Endothelial cell (in vitro differentiated cells): ENCODE measurements at places on chromosomes 13 and 19. TPM values are rescaled to one million over a fixed set of nuclear protein-coding genes. Genes with fewer than 3 reads are reported as not detected.
A peak's percentile ranks its signal among the peaks of the same experiment; 100 is the strongest.

Gene CYP2A7
- total RNA-seq: not detected

- DNase-seq: no peak
Measured at GRCh38 chr13:50161052-50161451, 145.8 kb downstream of the KCNRG start.

DNA sequence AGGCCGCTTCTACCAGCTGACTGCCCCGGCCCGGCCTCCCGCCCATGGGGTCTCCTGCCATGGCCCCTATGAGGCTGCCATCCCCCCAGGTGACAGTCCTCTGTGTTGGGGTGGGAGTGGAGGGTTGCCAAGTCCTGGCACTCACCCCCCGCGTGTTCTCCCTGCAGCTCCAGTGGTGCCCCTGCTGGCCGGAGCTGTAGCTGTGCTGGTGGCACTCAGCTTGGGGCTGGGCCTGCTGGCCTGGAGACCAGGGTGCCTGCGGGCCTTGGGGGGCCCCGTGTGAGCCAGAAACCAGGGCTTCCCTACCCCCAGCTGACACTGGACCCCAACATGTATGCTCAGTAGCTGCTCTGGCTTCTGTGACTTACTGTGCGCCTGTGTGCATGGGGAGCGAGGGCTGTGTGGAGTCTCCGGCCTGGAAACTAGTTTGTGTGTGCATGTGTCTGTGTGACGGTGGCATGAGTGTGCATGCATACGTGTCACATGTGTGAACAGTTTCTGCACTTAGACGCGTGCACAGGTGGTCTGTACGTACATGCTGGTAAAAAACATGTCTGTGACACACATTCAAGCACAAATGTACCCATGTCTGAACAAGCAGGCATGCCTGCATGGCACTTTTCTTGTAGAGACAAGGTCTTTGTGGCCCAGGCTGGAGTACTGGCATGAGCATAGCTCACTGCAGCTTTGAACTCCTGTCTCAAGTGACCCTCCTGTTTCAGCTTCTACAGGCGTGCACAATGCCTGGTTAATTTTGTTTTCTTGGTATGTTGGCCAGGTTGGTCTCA lies 4.9 kb downstream of the ACP4 start:
- no peak for DNase-seq

- DNase-seq: peak; percentile 27
Measured at GRCh38 chr13:23087880-23088279, 92.9 kb upstream of the SGCG start.

- no peak for DNase-seq
Measured at GRCh38 chr19:20060282-20060681, 17.5 kb upstream of the ZNF90 start.

DNA sequence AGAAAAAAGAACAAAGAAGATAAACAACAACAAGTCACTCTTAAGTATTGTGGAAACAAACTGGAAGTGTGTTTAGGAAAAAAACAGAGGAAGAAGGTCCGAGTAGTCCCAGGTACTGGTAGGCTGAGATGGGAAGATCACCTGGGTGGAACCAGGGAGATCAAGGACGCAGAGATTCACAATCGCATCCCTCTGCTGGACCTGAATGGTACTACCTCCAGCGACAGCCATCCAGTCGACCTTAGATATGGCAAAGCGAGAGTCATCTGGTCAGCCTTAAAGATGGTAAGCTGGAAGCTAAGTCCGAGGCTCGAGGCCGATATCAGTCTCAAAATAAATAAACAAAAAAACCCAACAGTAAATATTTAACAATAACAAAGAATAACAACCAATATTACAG lies 44.9 kb upstream of the ZNF91 start:
- DNase-seq: no peak

GRCh38 chr19:36916991-36917390 lies 859 bp downstream of the ZNF568 start:
- DNase-seq: no peak

- no peak for DNase-seq
Measured at GRCh38 chr19:33291623-33292534, 10.5 kb downstream of the CEBPA start.

DNA sequence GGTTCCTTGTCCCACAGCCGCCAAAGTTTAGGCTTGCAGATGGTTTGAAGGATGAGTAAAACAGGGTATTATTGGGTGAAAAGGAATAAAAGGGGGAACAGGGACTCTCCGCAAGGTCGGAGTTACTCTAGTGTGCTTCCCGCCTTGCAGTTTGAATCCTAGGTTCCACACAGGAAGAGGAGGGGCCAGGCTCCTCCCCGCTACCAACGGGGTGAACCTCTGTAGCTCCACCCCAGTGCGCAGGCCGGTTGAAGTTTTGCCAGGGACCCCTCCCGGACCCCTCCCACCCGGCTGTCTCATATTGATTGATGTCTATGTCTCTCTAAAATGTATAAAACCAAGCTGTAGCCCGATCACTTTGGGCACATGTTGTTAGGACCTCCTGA lies 11.6 kb upstream of the GTF2F2 start:
- DNase-seq: no peak

- DNase-seq: no peak
Measured at GRCh38 chr19:38657633-38658222, 10.3 kb downstream of the ACTN4 start.

- DNase-seq: peak; percentile 6
Measured at GRCh38 chr13:43908156-43909126, 28.7 kb downstream of the LACC1 start.

DNA sequence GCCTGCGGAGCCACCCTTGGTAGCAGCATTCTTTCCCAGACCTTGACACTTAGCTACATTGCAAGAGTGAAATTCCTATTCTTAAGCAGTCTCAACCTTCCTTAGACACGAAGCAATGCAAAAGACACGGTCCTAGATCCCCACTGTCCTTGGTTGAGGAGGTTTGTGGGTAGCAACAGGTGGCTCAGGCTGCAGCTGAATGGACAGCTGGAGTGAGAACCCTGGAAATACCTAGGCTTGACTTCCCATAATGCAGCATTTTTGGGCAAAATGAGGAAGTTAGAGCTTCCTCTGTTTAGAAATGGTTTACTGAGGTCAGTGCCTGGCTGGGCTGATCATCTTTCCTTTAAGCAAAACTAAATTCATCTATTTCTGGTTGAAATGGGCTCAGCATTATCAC lies 296.6 kb downstream of the RFC3 start:
- DNase-seq: no peak

GRCh38 chr13:50421473-50422130 lies 406.4 kb downstream of the KCNRG start:
- no peak for DNase-seq

- DNase-seq: no peak
Measured at GRCh38 chr19:56134654-56134921, 6.5 kb upstream of the ZNF444 start.

Gene FAM124A
- 4.9 TPM for total RNA-seq

DNA sequence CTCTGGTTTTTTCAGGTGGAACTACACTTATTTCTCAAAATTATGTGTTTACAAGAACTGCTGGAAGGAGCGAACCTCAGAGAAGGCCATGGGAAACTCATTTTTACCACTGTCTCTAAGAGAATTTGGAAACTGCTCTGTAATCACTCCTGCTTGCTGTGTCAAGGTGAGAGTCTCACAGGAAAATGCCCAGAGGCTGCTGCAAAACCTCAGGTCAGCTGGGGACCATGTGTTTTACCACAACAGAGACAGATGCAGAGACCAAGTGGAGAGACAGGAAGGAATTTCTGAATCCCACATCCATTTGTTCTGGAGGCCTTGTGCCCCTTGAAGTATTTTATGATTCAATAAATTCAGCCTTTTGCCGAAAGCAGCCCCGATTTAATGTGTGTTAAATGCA lies 743.8 kb upstream of the SLC10A2 start:
- DNase-seq: no peak

DNA sequence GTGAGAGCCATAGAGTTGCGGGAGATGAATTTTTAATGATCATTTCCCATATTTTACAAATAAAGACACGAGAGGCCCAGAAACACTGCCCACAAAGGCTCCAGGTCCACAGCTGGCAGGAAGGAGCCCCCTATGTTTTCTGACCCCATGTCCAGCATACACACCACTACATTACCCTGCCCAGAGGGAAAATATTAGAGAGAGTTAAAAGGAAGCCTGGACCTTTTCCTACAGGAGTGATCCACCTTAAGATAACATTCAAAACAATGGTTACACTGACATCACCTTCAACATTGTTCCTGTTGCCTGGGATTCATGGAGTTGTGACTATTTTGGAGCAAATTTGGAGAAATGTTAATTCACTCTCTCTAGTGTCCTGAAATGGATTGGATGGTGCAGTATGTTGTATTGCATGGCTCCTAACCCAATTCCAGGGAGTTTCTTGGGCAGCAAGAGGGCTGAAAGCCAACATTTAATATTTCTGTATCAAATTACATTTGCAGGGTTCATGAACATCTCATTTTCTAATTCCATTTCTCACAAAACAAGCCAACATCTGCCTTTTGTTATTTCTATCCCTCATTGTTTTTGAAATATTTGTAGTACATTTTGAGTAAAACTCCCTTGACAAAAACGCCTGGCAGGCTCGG lies 172.5 kb downstream of the DLEU7 start:
- DNase-seq: no peak

- no peak for DNase-seq
Measured at GRCh38 chr13:48819376-48819775, 156.3 kb upstream of the FNDC3A start.

Gene ZNF536
- total RNA-seq: 0.33 TPM

Gene C19orf73
- total RNA-seq: 0.51 TPM

Gene SUGP2
- 109 TPM for total RNA-seq

GRCh38 chr13:50463719-50464118 lies 379.8 kb downstream of the DLEU7 start:
- DNase-seq: no peak

Gene PRR20D
- not detected for total RNA-seq

GRCh38 chr13:39317291-39317690 lies 279.0 kb downstream of the NHLRC3 start:
- no peak for DNase-seq

DNA sequence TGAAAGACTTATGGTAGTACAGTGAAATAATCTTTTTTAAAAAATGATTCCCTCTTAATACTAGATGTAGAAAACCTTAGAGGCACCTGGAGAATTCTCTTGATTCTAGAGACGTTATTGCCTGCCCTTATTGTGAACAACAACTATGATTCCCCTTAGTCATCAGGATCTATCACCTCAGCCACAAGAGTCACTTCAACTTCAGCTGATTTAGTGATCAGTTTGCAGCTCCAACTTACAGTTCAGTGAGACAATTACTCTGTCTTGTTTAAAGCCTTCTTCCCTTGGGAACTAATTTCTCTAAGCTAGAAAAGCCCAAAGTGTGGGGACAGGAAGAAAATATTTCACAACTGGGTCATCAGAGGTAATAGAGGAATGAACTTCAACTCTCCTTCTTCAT lies 254.3 kb upstream of the SLITRK1 start:
- DNase-seq: no peak

- DNase-seq: no peak
Measured at GRCh38 chr13:77650409-77650808, 47.1 kb upstream of the SLAIN1 start.

Gene CEACAM7
- not detected for total RNA-seq

- no peak for DNase-seq
Measured at GRCh38 chr13:111011899-111012298, 97.0 kb upstream of the ANKRD10 start.

- no peak for DNase-seq
Measured at GRCh38 chr13:34730961-34731360, 211.1 kb upstream of the NBEA start.

Gene SLC10A2
- total RNA-seq: not detected

DNA sequence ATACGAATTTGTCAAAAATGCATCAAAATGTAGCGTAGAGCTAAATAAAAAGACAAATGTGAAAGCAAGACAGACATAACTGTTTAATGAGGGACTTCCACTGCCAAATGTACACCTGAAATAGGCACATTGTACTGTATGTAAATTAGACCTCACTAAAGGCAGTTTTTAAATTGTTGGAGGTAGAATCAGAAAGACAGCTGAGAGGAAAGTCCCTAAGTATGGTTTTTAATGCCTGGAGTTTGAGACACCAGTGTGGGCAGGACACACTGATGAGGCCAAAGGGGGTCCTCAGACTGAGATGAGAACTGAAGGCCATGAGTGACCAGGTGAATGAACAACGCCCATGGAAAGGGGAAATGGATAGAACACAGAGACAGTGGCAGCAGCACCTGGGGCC lies 22.9 kb downstream of the MED26 start:
- DNase-seq: no peak
